ENCODE measurements at places on chromosomes 1 and 21. TPM values are rescaled to one million over a fixed set of nuclear protein-coding genes. Genes with fewer than 3 reads are reported as not detected.

NIBAN1 gene
- 23.6 TPM for total RNA-seq

LYPD8 gene
- not detected for total RNA-seq

DAB1 gene
- total RNA-seq, result not detected

FAM110D gene
- total RNA-seq, result not detected

CFHR3 gene
- total RNA-seq, result not detected

BNIPL gene
- 0.17 TPM for total RNA-seq

Data from bronchus fibroblast of lung (primary cell).